ENCODE measurements at places on chromosomes 16 and 17.

DNA sequence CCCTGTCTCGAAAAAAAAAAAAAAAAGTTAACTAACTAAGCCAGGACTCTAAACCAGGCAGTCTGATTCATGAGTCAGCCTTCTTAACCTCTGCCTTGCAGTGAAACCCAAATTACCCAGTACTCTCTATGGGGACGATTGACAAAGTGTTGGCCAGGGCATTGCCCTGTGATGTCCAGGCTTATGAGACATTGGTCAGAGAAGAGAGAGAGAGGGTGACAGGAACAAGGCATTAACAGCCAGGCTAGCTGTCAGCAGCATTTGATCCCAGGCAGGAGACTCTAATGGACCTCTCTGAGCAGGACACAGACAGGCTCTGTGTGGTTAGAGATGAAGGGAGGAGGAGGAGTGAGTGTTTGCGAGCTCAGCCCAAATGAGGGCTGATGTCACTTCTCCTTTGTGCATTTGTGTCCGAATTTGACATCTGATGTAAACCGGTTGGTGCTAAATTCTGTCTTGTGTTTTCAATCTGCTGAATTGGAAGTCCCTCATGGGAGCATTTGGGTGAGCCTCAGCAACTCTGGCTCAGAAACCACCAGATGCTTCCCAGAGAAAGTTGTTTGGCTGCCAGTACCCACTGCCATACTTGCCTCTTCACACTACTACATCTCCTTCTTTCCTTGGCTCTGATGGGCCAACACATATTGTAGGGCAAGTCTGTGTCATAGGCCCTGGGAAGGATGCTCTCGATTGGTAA, 4.3 kb upstream of the MYL4 start:
- no peak for DNase-seq

DNA sequence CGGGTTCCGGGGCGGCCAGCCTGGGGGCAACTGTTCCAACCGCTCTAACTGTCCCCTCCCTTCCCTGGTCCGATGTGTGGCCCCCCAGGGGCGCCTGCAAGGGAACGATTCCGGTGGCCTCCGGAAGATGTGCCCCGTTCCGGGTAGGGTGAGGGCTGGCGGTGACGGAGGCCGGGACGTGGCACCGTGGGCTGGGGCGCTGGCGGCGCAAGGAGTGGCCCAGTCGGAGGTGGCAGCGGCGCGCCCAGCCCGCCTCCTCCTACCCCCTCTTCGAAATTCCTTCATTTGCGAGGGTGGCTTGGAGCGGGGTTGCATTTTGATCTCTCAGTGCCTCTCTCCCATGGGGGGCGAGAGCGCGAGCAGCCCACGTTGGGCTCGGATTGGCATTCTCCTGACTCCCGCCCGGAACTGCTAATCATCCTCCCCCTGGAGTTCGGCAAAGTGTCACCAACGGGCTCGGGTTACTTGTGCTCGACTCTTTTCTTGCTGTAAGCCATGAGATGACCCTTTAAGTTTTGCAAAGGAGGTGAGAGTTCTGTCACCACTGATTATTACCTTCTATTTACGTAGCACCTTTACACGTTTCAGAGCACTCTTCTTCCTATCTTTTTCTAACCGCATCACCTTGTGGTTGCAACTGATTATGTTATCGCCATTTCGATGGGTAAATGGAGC, 622 bp downstream of the NDEL1 start:
- peak; percentile 55 for DNase-seq

DNA sequence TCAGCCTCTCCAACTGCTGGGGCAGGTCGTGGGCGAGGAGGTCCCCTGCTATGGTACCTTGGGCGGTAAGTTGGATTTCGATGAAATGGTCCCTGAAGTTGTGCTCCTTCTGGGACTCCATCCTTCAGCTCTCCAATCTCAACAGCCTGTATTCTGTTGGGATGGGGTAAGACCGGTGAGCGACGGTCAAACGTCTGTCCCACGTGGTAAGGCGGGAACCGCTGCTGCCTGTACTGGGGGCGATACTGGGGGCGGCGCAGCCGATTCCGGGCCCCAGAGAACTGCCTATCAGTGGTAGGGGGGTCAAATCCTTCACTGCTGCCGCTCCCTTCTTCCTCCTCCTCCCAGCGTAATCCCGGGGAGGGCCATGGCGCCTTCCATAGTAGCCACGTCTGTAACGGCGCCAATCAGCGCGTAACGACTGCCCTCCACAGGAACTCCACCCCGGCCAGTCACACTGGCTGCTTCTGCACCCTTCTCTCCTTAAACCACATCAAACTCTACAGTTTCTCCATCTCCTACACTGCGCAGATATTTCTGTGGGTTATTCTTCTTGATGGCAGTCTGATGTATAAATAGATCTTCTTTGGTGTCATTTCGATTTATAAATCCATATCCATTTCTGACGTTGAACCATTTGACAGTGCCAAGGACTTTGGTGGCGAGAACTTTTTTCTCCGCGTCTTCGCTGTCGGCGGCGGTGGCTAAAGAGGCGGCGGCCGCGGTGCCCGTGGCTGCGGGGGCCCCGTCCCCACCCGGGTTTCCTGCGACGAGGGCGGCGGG, 41.1 kb downstream of the AHSP start:
- DNase-seq: no peak

- DNase-seq: no peak
These were observed 6.2 kb downstream of the LITAF start for GRCh38 chr16:11580451-11581086.

- no peak for DNase-seq
These were observed 13.2 kb downstream of the NGFR start for GRCh38 chr17:49508061-49508865.

- no peak for DNase-seq
These were observed 104.7 kb downstream of the SOCS1 start for GRCh38 chr16:11151156-11151884.

- DNase-seq: no peak
These were observed 32.6 kb upstream of the DLX4 start for GRCh38 chr17:49936386-49936785.

DNA sequence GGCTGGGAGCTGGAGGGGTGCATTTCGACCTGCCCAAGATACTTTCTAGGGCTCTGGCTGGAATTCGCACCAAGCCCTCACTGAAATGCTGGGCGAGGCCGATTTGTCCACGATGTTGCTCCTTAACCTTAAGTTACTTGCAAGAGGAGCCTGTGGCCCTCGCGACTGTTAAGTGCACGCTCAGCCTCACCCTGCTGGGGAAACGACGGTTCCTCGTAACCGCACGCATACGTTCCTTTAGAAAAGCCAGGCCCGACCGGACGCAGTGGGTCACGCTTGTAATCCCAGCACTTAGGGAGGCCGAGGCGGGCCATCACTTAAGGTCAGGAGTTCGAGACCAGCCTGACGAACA, 607 bp upstream of the NCOR1 start:
- DNase-seq: no peak

GRCh38 chr17:28901866-28902818, 737 bp downstream of the DHRS13 start:
- DNase-seq: peak; percentile 74

- no peak for DNase-seq
These were observed 38.6 kb downstream of the LITAFD start for GRCh38 chr16:8920645-8921346.

- DNase-seq: no peak
These were observed 176.3 kb downstream of the VPS53 start for GRCh38 chr17:538181-538973.

GRCh38 chr17:50451943-50452629, 16.6 kb downstream of the CHAD start:
- no peak for DNase-seq

GRCh38 chr17:185445-186138, 4.1 kb upstream of the DOC2B start:
- no peak for DNase-seq

DNA sequence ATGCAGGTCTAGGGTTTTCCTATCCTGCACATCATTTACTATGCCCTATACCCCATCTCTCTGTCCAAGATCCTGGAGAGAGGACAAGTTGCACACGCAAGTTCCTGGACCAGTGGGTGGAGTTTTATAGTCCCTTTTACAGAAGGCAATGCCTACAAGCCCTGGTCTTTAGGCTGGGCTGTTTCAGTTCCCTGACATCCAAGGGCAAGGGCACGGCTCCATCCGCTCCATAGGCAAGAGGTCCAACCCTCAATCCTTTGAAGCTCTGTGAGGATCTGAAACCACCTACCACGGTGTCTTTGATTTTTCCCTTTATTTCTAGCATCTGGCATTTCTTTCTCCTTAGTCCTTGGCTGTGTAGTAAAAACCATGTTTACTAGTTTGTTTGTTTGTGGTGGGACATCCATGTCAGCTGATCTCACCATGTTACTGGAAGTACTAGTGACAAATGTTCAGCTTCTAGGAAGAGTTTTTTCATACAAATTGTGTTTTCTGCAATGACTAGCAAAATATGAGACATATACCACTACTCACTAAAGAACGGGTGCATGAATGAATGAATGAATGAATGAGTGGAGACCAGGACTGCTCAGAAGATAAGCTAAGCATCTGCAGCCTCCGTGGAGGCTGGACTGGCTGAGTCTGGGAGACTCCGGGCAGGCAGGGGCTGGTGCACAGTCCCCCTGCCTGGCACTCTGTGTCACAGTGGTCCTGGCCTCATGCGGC, 359.4 kb downstream of the SLC39A11 start:
- DNase-seq: no peak

DNA sequence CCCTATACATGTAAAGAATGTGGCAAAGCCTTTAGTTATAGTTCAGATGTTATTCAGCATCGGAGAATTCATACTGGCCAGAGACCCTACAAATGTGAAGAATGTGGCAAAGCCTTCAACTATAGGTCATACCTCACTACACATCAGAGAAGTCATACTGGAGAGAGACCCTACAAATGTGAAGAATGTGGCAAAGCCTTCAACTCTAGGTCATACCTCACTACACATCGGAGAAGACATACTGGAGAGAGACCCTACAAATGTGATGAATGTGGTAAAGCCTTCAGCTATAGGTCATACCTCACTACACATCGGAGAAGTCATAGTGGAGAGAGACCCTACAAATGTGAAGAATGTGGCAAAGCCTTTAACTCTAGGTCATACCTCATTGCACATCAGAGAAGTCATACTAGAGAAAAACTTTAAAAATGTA, 42.5 kb downstream of the ZNF267 start:
- no peak for DNase-seq
